ENCODE measurements at places on chromosomes 5 and 9.

- no peak for DNase-seq
Observed at GRCh38 chr9:97600531-97601227, 32.5 kb downstream of the TSTD2 start.

DNA sequence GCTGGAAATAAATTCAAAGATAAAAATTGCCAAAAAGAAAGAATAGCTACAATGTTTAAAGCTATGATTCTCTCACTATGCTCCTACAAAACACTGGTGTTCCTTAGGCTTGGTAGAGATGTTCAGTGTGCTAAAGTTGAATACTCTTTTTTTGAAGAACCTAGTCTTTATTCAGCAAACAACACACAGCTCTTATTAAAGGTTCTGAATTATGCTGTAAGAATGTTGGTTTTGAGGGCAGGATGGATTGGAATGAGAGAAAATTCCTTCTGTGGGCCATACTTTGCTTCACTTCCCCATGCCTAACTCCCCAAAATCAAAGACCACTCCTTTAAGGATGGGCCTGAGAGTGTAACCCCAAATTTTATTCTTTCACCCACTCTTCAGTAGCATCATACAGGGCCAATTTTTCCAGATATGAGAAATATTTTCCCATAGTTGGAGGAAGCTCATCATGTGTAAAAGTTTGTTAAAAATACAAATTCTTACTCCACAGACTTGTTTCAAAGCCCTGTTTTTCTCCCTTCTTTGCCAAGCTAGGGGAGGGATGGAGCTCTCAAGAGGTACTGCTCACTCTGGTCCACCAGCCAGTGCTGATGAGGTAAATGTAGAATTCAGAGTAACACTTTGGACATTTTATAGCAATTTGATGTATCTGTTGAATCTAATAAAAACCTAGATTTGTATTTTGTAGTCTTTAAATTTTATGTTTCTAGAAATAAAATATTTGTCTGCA lies 99.3 kb downstream of the GDNF start:
- DNase-seq = no peak

- DNase-seq = no peak
Observed at GRCh38 chr9:87338088-87338989, 159.3 kb upstream of the DAPK1 start.

DNA sequence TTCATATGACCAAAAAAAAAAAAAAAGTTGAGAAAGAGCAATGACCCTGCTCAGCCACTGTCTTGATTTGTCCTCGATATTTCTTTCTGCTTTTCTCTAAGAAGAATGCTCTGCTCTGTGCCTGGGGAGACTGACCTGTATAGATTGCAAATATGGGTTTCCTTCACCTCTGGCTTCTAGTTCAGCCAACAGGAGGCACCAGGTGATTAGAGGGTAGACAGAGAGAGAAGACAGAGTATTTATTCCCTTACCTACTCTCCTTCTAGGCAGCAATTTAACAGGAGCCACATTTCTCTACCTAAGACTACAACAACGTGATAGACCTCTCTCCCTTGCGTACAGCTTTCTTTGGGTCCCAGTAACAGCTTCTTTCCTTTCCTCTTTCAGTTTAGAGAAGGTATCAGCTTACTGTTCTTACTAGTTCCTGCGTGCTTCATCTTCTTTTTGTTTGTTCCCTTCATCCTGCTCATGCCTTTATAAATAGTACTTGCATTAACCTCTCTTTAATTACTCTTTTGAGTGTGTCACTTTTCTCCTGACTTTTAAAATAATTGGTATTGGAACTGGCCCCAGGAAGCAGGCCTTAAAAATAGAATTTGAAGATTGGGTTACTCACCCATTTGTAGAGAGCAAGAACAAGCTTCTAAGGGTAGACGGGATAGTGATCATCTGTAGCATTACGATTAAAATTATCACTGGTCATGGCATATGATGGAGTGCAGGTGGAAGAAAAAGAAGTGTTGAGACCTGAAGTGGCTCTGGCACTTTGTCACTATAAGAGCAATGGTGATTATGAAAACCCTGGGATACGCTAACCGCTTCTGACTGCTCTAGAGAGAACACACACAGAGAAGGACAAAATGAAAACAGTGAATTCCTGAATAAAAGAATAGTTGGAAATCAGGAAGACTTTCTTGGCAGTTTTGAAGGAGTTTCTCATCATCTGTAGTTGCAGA lies 161.2 kb upstream of the FSTL4 start:
- no peak for DNase-seq

- no peak for DNase-seq
Observed at GRCh38 chr9:22079873-22080341, 70.8 kb upstream of the CDKN2B start.

DNA sequence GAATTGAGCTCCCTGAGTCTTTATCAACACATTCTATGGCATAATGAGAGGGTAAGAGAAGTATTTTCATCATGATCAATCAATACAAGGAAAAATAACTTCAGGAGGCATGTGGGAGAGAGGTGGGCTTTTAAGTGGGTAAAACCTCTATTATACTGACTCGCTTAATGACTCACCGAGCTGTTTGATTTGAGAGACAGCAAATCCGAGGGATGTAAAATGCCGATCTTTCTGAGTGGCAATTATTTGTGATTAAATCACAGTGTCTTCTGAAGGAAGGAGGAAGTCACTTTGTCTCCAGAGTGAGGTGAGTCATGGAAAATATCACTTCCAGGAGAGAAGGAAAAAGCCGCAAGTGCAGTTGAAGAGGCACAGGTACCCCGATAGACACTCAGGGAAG lies 320.4 kb downstream of the DRD1 start:
- no peak for DNase-seq

DNA sequence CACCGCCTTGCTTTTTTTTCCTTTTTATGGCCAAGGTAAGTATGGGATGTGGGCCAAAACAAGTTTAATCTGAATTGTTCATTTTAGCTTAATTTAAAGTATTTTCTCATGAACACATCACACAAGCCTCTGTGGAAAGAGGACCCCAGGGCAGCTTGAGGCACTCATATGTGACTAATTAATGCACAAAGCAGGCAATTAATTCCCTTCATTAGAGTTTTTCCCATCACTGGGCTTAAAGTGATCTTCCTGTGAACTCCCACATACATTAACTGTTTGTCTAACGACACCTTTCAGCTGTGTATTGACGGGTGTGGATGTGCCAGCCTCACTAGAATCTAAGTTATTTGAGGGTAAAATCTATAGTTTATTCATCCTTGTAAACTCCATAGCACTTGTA lies 103.3 kb downstream of the MRPS27 start:
- DNase-seq = no peak

DNA sequence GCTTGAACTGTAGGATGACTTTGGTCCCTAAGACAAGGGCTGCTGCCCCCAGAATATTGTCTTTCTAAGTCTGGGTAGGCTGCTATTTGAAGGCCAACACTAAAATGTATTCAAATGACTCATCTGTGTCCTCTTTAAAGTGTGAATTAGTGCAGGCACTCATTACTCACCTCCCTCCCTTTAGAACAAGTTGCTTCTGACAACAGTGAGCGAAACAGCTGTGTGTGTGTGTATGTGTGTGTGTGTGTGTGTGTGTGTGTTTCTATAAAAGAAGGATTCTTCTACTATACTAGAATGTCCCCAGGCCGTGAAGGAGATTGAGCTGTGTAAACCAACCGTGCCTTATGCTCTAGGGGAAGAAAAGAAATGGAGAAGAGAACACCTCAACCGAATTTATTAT lies 1337.2 kb downstream of the PTPRD start:
- no peak for DNase-seq
